ENCODE measurements at places on chromosomes 5 and 9. TPM values are rescaled to one million over a fixed set of nuclear protein-coding genes. Genes with fewer than 3 reads are reported as not detected.

DNA sequence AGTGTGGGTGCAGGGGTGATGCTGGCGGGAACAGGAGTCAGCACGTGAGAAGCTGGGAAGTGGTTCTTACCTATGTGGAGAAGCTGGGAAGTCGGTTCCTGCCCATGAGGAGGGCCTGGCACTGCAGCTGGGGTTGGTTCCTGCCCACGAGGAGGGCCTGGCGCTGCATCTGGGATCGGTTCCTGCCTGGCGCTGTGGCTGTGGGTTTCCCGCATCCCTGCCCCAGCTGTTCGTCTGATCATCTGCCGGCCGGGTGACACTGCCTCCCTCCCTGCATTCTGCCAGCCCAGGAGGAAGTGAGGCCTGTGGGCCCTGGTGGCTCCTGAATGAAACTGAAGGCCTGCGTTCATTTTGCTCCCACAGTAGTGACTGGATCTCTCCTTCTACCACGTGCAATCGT is 5.1 kb downstream of the OBP2A start:
- H3K4me1 ChIP-seq: no peaks in the 10 kb centered on the region
- H3K27ac ChIP-seq: no peak overlapping the region
- no peaks in the 10 kb centered on the region for H3K36me3 ChIP-seq
- no peaks in the 10 kb centered on the region for H3K27me3 ChIP-seq
- DNase-seq: no peak

DNA sequence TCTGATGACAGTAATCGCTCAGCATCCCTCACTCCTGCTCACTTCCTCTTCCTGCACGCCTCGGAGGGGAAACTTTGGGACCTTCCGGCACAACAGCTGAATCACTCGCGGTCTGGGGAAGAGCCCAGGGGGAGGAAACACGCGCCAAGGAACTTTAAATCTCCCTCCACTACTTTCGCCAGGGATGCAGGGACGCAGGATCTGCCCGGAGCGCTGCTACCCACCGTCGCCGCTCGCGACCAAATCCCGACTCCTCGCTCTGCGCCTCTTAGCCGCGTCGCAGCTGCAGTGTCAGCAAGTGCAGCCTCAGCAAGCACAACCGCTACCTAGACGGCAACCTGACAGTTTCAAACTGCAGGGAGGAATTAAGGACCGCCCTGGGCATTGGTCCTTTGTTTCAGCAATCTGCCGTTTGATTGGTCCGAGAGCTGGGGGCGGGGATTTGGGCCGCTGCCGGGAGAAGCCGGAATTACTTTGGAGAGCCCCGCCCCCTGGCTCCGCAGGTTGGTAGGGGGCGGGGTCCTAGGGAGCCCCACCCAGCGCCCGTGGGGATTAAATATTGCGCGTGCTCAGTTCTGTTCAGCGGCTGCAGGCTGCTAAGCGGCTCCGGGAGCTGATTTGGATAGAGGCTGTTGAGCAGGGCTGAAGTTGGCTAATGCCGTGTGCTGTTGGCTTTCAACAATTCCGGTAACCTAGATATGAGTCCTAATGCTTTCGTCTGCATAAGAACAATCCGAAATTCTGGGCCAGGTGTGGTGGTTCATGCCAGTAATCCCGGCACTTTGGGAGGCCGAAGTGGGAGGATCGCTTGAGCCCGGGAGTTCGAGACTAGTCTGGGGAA is at the start of gene POC5:
Gene POC5, minus strand, starts transcription at position 356 of the 841 bp plus-strand sequence. CDS start 4,500 bp downstream, outside the sequence.
- peak; percentile 99 for DNase-seq
- H3K27me3 ChIP-seq: no peaks in the 10 kb centered on the region
- peak within 1 kb of the TSS; percentile 78 for H3K27ac ChIP-seq
- H3K36me3 ChIP-seq: peaks cover 12% of the 10 kb centered on the region
- H3K4me3 ChIP-seq: peak within 1 kb of the TSS; percentile 74

DNA sequence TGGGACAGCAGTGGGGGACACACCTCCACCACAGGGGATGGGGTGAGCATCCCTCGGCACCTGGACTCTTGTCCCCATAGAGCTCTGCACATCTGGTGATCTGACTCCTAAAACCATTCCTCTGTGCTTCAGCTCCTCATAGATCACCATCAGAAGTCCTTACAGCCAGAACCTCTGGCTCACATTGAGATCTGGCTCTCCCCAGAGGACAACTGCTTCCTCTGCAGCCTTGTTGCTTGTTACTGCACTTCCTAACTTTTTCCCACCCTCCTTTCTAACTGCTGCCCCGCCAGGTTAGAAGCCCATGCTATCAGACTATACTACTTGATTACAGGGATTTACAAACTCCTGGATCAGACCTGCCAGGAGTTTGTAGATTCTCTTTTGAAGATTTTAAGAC is 64.5 kb downstream of the ARSB start:
- no peak for DNase-seq
- H3K36me3 ChIP-seq: no peaks in the 10 kb centered on the region
- no peaks in the 10 kb centered on the region for H3K4me1 ChIP-seq
- H3K27me3 ChIP-seq: no peaks in the 10 kb centered on the region
- H3K27ac ChIP-seq: no peak overlapping the region
- no peak overlapping the region for H3K4me3 ChIP-seq

DNA sequence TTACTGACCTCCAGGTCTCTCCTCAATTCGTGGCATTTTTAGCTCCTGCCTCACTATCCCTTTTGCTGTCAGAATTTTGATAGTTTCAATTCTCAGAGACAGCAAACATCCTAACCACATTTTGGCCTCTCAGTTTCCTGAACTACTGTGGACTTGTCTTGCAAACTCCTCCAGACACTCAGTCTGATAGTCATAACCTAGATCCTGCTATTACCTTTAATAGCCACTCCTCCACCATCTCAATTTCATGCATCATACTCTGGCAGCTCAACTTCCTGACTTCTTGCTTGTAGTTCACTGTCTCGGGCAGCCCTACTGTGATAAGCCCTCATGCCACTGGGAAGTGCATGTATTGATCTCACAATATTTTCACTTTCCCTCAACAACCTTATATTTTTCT is 481.8 kb upstream of the CDH18 start:
- no peaks in the 10 kb centered on the region for H3K27me3 ChIP-seq
- H3K27ac ChIP-seq: no peak overlapping the region
- no peak overlapping the region for H3K4me3 ChIP-seq
- H3K4me1 ChIP-seq: no peaks in the 10 kb centered on the region
- H3K36me3 ChIP-seq: no peaks in the 10 kb centered on the region

DNA sequence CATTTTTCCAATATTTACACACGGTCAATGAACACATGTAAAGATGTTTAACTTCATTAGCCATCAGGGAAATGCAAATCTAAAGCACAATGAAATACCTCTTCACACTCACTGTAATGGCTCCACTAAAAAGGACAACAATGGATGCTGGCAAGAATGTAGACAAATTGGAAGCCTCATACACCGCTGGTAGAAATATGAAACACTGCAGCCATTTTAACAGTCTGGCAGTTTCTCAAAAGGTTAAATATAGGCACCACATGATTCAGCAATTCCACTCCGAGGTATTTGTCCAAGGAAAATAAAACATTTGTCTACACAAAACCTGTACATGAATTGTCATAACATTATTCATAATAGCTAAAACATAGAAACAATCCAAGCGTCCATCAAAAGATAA is 20.0 kb downstream of the RNF145 start:
- no peaks in the 10 kb centered on the region for H3K27me3 ChIP-seq
- no peak for DNase-seq
- no peaks in the 10 kb centered on the region for H3K36me3 ChIP-seq
- no peaks in the 10 kb centered on the region for H3K4me1 ChIP-seq
- no peak overlapping the region for H3K27ac ChIP-seq

The C7 gene
- total RNA-seq: not detected

DNA sequence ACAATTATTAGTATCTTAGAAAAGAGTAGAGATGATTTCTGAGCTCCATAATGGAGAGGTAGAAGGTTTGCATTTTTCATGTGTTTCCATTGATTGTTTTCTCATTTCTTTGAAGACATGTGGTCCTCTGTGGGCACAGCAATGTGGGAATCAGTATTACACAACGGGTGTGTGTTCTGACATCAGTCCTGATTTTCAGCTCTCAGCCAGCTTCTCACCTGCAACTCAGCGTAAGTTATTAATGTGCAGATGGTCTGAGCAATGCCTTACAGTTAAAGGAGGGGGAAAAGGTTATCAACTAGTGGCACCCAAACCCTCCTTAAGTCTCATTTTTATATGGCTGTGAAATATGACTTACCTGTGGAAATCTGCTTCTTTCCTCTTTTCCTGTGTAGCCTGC is 59.1 kb downstream of the ITGA2 start:
- no peaks in the 10 kb centered on the region for H3K4me1 ChIP-seq
- H3K27ac ChIP-seq: no peak overlapping the region
- H3K27me3 ChIP-seq: no peaks in the 10 kb centered on the region
- no peaks in the 10 kb centered on the region for H3K36me3 ChIP-seq
- H3K4me3 ChIP-seq: no peak overlapping the region

DNA sequence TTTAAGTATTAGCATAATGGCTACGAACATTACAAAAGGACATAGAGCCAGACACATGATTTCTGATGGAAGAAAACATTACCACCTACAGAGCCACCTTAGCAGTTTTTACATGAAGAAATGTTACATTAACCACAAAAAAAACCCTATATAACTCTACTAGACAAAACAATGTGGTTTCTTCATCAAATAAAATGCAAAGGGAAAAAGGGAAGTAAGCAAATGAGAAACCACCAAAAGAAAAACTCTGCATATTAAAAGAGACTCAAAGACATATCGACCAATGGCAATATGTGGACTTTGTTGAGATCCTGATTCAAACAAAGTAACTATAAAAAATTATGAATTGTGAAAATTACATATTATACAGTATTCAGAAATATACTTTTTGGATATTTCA is 132.7 kb downstream of the TSSK1B start:
- no peak for DNase-seq
- no peak overlapping the region for H3K27ac ChIP-seq
- H3K36me3 ChIP-seq: no peaks in the 10 kb centered on the region
- H3K4me3 ChIP-seq: no peak overlapping the region
- no peaks in the 10 kb centered on the region for H3K4me1 ChIP-seq

DNA sequence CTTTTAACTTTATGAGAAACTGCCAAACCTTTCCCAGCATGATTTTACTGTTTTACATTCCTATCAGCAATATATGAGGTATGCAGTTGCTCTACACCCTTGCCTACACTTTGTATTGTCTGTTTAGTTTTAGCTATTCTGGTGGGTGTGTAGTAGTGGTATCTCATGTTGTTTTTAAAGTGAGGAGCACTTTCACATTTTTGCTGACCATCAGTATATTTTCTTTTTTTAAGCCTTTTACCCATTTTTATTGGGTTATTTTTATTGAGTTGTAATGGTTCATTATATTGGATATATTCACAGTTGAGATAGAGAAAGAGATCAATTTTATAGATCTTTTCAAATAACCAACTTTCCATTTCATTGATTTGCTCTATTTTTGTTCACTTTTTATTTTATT is 102.4 kb downstream of the BARX1 start:
- no peaks in the 10 kb centered on the region for H3K36me3 ChIP-seq
- no peak overlapping the region for H3K27ac ChIP-seq
- H3K4me3 ChIP-seq: no peak overlapping the region
- DNase-seq: no peak
- no peaks in the 10 kb centered on the region for H3K4me1 ChIP-seq

The CCDC192 gene
- not detected for total RNA-seq

The CORO2A gene
- total RNA-seq: 9.7 TPM

DNA sequence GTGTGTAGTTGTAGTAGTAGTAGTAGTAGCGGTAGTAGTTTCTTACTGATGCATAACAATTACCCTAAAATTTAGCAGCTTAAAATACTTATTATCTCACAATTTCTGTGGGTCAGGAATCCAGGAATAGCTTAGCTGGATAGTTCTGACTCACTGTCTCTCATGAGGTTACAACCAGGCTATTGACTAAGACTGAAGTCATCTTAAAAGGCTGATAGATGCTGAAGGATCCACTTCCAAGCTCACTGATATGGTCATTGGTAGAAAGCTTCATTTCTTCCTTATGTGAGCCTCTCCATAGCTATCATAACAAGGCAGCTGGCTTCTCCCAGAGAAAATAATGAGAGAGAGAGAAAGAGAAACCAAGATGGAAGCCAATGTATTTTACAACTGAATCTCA is 147.5 kb upstream of the FBXL17 start:
- H3K36me3 ChIP-seq: no peaks in the 10 kb centered on the region
- no peak overlapping the region for H3K4me3 ChIP-seq
- no peak overlapping the region for H3K27ac ChIP-seq
- no peak for DNase-seq
- H3K27me3 ChIP-seq: no peaks in the 10 kb centered on the region
- H3K4me1 ChIP-seq: no peaks in the 10 kb centered on the region

DNA sequence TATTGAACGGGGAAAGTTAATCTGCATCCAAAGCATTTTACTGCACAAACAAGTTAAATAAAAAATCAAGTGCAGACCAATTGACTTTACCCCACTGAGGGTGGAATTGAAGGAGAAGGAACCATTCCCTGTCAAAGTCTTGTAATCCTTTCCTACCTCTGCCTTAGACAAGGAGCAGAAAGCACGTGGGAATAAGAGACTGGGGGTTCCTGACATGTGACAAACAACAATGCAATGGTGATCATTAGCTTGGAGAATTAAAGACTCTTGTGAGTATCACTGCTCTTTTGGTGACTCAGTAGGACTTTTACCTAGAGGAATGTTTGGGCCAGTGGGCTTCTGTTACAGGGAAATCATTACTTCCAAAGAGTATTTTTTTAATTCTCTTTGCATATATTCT is 779.5 kb downstream of the TLR4 start:
- no peaks in the 10 kb centered on the region for H3K27me3 ChIP-seq
- H3K4me1 ChIP-seq: no peaks in the 10 kb centered on the region
- no peak overlapping the region for H3K4me3 ChIP-seq
- H3K27ac ChIP-seq: no peak overlapping the region

GRCh38 chr9:73269430-73270101 is 117.9 kb downstream of the ANXA1 start:
- no peaks in the 10 kb centered on the region for H3K27me3 ChIP-seq
- no peak overlapping the region for H3K27ac ChIP-seq
- no peak for DNase-seq
- H3K4me3 ChIP-seq: no peak overlapping the region
- H3K4me1 ChIP-seq: no peaks in the 10 kb centered on the region
- H3K36me3 ChIP-seq: no peaks in the 10 kb centered on the region

- no peak for DNase-seq
- no peaks in the 10 kb centered on the region for H3K27me3 ChIP-seq
- H3K4me3 ChIP-seq: no peak overlapping the region
- peak overlapping the region; percentile 95 for H3K27ac ChIP-seq
Measured at GRCh38 chr9:71762900-71763653, 5.2 kb downstream of the CEMIP2 start.

DNA sequence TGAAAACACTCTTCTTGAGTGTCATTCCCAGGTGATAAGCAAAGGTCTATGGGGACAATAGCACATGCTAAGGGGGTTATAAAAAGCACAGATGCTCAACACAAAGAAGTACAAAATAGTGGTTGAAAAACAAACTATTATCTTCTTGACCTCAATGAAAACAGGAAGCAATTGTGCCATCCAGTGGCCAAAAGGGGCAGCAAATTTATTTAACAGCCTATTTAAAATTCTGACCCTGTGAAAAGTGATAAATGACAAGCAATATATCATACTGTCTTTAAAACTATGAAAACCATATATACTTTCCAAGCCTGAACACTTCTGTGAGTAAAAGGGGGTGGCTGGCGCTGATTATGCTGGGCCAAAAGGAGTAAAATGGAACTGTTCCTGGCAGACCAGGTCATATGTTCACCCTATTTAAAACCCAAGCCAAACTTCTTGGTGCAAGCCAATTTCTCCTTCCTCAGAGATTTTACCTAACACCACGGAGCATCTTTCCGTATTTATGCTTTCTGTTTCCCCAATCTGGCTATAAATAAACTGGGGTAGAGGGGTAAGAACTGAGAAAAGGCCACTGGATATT is 29.7 kb downstream of the TEX10 start:
- H3K4me3 ChIP-seq: no peak overlapping the region
- peaks cover 23% of the 10 kb centered on the region for H3K36me3 ChIP-seq
- no peaks in the 10 kb centered on the region for H3K4me1 ChIP-seq
- no peaks in the 10 kb centered on the region for H3K27me3 ChIP-seq
- no peak overlapping the region for H3K27ac ChIP-seq

The SHISAL2B gene
- total RNA-seq: not detected
